ENCODE measurements at places on chromosomes 6 and 20. TPM values are rescaled to one million over a fixed set of nuclear protein-coding genes. Genes with fewer than 3 reads are reported as not detected.

Gene CLPSL1
- total RNA-seq, result not detected

Gene ESR1
- not detected for total RNA-seq

Gene JPH2
- 9.9 TPM for total RNA-seq

Gene TFAP2D
- total RNA-seq, result not detected

Gene VSX1
- total RNA-seq, result not detected

Gene SPATS1
- not detected for total RNA-seq

- DNase-seq, result no peak
Observed at GRCh38 chr6:168956141-168956838, 297.4 kb downstream of the THBS2 start.

DNA sequence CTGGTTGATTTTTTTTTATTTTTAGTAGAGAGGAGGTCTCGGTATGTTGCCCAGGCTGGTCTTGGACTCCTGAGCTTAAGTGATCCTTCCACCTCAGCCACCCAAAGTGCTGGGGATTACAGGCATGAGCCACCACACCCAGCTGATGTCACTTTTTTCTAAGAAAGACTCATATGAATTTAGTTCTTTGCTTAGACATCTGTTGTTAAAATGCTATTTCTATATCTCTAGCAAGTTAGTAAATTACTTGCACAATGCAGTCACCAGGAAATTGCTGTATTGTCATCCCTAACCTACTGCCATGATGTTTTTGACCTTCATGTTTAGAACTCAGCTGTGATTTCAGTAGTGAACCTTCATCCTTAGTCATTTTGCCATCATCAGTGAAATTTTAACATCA, 5.7 kb downstream of the KDM1B start:
- no peak for DNase-seq

DNA sequence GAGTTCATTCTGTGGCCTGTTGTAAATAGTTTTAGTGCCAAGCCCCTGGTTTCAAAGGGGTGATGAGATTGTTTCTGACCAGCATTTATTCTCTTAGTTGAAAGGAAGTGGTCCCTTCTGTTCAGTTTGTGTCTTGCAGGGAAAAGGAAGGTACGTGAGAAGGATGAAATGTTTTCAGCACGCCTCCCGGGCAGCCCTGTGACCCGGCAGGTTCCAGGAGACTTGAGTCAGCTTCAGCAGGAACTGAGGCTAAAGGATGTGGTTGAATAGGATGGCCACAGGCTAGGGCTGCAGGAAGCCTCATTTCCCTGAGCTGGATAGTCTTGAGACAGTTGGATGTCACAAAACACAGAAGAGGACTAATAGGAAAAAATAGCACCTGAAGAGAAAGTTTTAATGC, 132.4 kb upstream of the SYNDIG1 start:
- no peak for DNase-seq

DNA sequence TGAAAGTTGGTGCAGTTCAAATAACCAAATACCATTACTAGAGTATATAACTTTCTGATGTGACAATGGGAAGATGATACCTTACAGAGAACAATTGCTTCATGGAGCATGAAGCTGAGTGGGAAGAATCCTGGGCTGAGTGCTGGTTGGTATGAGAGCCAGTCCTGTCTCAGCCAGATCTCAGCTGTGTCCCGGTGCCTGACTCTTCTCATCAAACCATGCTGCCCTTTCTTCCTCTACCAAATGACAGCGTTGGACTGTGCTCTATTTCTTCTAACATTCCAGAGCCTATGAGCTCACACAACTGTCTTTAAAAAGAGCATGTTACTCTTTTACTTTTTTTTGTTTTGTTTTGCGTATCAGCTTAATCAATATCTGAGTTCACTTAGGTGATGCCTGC, 27.5 kb upstream of the PBOV1 start:
- DNase-seq, result no peak

- DNase-seq, result peak; percentile 73
Observed at GRCh38 chr20:11891077-11891775, 26.5 kb upstream of the BTBD3 start.

DNA sequence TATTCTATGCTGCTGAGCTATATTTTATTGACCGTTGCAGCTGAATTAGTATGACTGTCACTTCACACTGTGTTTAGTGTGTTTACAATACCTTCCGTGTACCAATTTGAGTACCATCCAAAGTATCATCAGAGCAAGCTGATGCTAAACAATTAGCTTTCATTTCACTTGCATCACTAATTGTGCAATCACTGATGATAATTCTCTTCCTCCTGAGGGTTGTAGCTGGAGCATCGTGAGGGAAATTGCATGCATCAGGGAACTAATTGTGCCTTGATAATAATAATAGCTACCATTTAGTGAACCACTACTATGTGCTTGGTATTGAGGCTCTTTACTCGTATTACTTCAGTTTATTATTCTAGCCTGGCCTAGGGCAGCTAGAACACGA, 384.8 kb upstream of the SOX4 start:
- no peak for DNase-seq

DNA sequence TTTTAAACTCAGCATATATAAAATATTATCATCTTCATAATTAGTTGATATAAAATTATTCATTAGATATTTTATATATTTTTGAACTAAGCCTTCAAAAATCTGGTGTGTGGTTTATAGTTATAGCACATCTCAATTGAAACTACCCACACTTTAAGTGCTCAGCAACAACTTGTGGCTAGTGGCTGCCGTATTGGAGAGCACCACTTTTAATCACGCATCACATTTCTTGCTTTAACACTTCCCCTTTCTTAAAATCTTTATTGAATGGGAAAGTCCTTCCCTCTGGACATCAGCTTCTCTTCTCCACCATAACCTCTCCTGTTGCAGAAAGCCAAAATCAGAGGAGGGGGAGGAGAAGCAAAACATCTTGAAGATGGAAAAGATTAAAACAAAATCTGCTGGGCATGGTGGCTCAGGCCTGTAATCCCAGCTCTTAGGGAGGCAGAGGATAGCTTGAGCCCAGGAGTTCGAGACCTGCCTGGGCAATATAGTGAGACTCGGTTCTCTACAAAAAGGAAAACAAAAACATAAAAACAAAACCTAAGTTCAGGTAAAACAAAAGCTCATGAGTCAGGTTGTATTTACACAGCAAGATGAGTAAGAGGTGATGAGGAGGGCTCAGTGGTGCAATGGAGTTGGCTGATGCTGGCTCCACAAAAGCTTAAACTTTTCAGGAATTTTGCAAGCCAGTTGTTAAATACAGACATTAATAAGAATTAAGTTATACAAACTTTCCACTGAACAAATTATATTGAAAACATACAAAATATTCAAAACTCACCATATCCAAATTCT, 237.0 kb upstream of the SUPT3H start:
- no peak for DNase-seq

DNA sequence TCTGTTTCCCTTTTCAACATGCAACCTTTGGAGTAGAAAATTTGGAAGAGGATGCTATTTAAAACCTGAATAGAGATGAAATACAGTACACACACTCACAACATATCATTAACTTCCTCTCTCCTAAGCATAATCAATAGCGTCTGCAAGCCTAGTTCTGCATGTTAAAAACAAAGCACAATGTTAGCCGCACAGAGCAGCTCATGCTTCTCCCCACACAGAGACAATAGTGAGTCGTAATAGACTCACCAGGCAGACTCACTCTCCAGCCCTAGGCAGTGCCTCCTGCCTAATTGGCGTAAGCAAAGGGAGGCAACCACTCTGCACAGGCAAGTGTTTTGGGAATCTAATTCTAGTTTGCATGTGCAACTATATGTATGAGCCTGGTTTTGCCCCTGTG, 45.8 kb upstream of the ARID1B start:
- peak; percentile 64 for DNase-seq

Data from MG63 (cell line).